Spleen (tissue), 13 donors: ENCODE measurements at places on chromosomes 13 and 19.

GRCh38 chr13:42957881-42958280 lies 34.2 kb downstream of the EPSTI1 start:
- peaks cover 100% of the 10 kb centered on the region for H3K36me3 ChIP-seq
- H3K4me3 ChIP-seq = no peak overlapping the region
- no peaks in the 10 kb centered on the region for H3K4me1 ChIP-seq
- no peak for DNase-seq
- H3K27me3 ChIP-seq = no peaks in the 10 kb centered on the region

DNA sequence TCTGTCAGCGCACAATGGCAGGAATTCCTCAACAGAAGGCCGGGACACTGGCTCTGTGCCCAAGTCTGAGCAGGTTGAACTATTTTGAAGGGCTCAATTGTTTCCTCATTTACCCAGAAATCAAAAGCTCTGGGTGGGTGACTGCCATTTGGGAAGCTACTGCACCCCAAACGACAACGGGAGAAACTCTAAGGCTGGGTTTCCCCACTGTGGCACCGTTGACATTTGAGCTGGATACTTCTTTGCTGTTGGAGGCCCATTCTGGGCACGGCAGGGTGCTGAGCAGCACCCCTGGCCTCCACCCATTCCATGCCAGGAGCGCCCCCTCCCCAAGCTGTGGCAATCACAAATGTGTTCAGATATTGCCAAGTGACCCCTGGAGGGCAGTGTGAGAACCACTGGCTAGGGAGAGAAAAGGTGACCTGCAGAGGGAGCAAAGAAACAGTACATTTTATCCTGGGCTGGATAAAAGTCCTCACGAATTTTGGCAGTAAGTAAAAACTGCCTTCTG lies 62.5 kb downstream of the RFX2 start:
- H3K4me3 ChIP-seq = no peak overlapping the region
- no peaks in the 10 kb centered on the region for H3K27me3 ChIP-seq
- H3K36me3 ChIP-seq = no peaks in the 10 kb centered on the region
- no peak overlapping the region for H3K27ac ChIP-seq
- DNase-seq = no peak

- H3K36me3 ChIP-seq = no peaks in the 10 kb centered on the region
- H3K27ac ChIP-seq = no peak overlapping the region
- peak overlapping the region; percentile 44 for H3K4me3 ChIP-seq
- DNase-seq = no peak
Measured at GRCh38 chr19:1237027-1237659, 662 bp downstream of the CBARP start.

DNA sequence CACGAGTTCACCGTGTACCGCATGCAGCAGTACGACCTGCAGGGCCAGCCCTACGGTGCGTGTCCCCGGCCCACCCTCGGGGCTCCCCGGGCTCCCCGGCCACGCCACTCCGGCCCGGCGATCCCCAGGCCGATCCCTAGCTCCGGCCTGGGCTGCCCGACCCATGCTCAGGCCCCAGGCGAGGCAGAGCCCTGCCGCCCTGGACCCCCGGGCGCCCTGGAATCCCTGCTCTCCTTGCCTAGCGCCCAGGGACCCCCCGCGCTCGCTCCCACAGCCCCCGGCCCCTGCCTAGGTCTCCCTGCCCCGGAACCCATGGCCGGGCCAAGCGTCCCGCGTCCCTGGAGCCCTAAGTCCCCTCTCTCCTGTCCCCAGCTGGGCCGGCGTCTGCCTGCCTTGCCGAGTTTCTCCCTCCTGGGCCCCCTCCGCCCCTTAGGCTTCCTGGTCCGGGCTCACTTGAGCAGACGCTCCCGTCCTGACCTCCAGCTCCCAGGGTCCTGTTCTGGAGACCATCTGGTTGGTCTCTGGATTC lies 494 bp downstream of the NCLN start:
- H3K4me3 ChIP-seq = peak overlapping the region; percentile 67
- peaks cover 85% of the 10 kb centered on the region for H3K4me1 ChIP-seq
- DNase-seq = peak; percentile 92
- H3K27me3 ChIP-seq = no peaks in the 10 kb centered on the region
- peak overlapping the region; percentile 75 for H3K27ac ChIP-seq

- H3K27me3 ChIP-seq = no peaks in the 10 kb centered on the region
- peaks cover 22% of the 10 kb centered on the region for H3K4me1 ChIP-seq
- H3K36me3 ChIP-seq = peaks cover 41% of the 10 kb centered on the region
- DNase-seq = no peak
- H3K27ac ChIP-seq = no peak overlapping the region
- no peak overlapping the region for H3K4me3 ChIP-seq
Measured at GRCh38 chr13:98916403-98916802, 61.5 kb downstream of the DOCK9 start.

GRCh38 chr13:74101436-74101835 lies 32.8 kb downstream of the KLF12 start:
- H3K27ac ChIP-seq = no peak overlapping the region
- no peak overlapping the region for H3K4me3 ChIP-seq
- H3K27me3 ChIP-seq = no peaks in the 10 kb centered on the region
- H3K4me1 ChIP-seq = no peaks in the 10 kb centered on the region
- H3K36me3 ChIP-seq = no peaks in the 10 kb centered on the region

DNA sequence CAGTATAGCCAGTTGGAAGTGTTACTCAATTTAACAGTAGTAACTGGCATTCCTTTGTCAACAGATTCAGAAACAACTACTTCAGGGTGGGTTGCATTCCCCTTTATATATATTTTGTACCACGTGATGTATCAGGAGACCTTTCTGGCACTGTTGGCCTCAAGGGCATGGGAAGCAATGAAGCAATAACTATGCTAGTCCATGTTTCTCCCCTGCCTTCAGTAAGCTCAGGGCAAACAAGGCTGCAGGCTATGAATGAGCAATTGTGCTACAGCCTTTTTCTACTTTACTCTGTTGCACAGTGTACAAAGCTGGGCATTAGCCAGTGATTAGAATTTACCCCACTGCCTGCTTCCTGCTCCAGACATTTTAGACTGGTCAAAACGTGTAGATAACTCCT lies 348.8 kb downstream of the GPC5 start:
- H3K27ac ChIP-seq = no peak overlapping the region
- H3K36me3 ChIP-seq = no peaks in the 10 kb centered on the region
- DNase-seq = no peak
- H3K27me3 ChIP-seq = no peaks in the 10 kb centered on the region
- no peaks in the 10 kb centered on the region for H3K4me1 ChIP-seq

DNA sequence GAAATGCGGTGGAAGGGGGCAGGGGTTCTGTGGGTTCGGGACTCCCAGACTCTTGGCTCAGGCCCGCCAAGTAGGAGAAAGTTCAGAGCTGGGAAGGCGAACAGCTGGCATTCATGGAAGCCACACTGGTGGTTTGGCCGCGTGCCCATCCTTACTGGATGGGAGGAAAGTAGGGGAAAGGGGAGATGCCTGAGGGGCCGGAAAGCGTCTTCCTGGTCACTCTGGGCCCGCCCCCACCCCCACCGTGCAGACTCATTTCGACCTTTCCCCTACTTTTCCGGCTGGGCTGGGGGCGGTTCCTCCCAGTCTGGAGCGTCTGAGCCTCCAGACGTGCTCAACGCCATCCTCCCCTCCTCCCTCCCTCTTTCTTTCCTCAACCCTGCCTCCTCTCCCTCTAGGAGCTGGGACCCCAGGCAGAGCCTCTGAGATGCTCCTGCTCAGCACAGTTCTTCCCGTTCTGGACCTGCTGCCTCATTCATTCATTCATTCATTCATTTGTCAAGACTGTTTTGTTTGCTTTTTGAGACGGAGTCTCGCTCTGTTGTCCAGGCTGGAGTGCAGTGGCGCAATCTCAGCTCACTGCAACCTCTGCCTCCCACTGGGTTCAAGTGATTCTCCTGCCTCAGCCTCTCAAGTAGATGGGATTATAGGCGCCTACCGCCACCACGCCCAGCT lies 3.5 kb downstream of the ANGPTL4 start:
- DNase-seq = peak; percentile 78
- peaks cover 91% of the 10 kb centered on the region for H3K4me1 ChIP-seq
- H3K27ac ChIP-seq = no peak overlapping the region
- peaks cover 21% of the 10 kb centered on the region for H3K27me3 ChIP-seq
- H3K36me3 ChIP-seq = peaks cover 2% of the 10 kb centered on the region

DNA sequence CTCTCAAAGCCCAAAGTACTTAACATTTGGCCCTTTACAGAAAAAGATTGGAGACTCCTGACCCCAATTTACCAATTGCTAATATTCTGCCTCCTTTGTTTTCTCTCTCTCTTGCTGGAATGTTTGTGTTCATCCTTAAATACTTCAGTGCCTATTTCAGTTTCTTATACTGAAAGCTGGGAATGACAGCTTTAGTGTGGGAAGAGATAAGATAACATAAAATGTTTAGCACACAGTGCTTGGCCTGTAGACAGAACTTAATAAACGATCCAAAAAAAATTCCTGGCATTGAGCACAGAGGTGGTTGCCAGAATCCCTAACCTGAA lies 3.0 kb upstream of the PLEKHF1 start:
- H3K27ac ChIP-seq = no peak overlapping the region
- no peaks in the 10 kb centered on the region for H3K36me3 ChIP-seq
- H3K27me3 ChIP-seq = no peaks in the 10 kb centered on the region
- no peak for DNase-seq

GRCh38 chr13:21061029-21061763 lies at the start of gene LATS2:
TSS of gene LATS2 (minus strand) at chr13:21061586. CDS start at chr13:21046026, 15,560 bp downstream.
- no peaks in the 10 kb centered on the region for H3K36me3 ChIP-seq
- H3K27ac ChIP-seq = peak within 1 kb of the TSS; percentile 99
- H3K4me3 ChIP-seq = peak within 1 kb of the TSS; percentile 88
- H3K4me1 ChIP-seq = peaks cover 26% of the 10 kb centered on the region
- H3K27me3 ChIP-seq = no peaks in the 10 kb centered on the region

GRCh38 chr13:40706439-40706838 lies 40.0 kb upstream of the FOXO1 start:
- no peaks in the 10 kb centered on the region for H3K4me1 ChIP-seq
- H3K27ac ChIP-seq = no peak overlapping the region
- no peaks in the 10 kb centered on the region for H3K27me3 ChIP-seq
- no peak for DNase-seq

DNA sequence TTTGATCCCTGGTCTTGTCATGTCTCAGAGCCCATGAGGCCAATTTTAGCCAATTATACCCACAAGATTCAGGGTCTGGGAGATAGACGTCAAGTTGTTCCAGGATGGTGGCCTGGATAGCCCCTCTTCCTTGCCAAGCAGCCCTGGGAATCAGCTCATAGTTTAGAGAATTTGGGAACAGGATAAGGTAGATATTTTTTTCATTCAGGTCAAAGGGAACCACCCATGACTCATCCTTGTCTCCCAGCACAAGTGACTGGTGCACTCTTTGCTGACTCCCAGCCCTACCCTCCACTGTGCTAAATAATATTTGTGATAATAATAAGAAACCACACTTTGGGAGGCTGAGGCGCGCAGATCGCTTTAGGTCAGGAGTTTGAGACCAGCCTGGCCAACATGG lies 17.1 kb upstream of the S1PR4 start:
- H3K36me3 ChIP-seq = no peaks in the 10 kb centered on the region
- no peak overlapping the region for H3K27ac ChIP-seq
- DNase-seq = no peak

- no peak overlapping the region for H3K4me3 ChIP-seq
- no peaks in the 10 kb centered on the region for H3K27me3 ChIP-seq
- no peaks in the 10 kb centered on the region for H3K36me3 ChIP-seq
Measured at GRCh38 chr19:8654591-8655339, 24.3 kb downstream of the NFILZ start.

- no peak overlapping the region for H3K4me3 ChIP-seq
- H3K4me1 ChIP-seq = no peaks in the 10 kb centered on the region
- no peaks in the 10 kb centered on the region for H3K36me3 ChIP-seq
Measured at GRCh38 chr13:31699650-31700049, 39.7 kb upstream of the RXFP2 start.

DNA sequence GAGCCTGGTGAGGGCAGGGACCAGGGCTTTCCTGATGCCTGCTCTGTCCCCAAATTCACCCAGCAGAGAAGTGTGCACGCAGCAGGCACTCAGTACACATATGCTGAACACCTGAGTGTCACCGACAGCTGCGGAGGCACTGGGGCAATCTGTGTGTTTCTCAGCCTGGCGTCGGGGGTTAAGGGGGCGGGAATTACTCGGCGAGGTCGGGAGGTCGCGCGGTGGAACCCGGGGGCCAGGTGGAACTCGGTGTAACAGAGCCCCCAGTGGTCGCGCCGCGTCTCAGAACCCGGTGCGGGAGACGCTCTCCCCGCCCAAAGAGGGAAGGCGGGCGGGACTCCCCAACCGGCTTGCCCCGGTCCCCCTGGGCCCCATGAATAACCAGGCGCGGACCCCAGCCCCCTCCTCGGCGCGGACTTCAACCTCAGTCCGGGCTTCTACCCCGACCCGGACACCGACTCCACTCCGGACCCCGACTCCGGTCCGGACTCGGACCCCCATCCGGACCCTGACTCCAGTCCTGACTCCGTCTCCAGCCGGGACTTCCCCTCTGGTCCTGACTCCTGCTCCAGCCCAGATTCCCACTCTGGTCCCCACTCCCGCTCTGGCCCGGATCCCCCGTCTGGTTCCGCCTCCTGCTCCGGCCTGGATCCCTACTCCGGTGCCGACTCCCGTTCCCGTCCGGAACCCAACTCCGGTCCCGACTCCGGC lies at the start of gene SELENOV:
Gene SELENOV, plus strand, starts transcription at position 300 of the 711 bp plus-strand sequence. Its CDS starts 74 bp downstream, at position 374.
- no peak within 1 kb of the TSS for H3K27ac ChIP-seq
- peak within 1 kb of the TSS; percentile 21 for H3K4me3 ChIP-seq
- H3K36me3 ChIP-seq = no peaks in the 10 kb centered on the region
- peaks cover 20% of the 10 kb centered on the region for H3K4me1 ChIP-seq

- peak overlapping the region; percentile 94 for H3K27ac ChIP-seq
- H3K4me1 ChIP-seq = peaks cover 88% of the 10 kb centered on the region
- DNase-seq = peak; percentile 94
- H3K27me3 ChIP-seq = no peaks in the 10 kb centered on the region
Measured at GRCh38 chr19:42198676-42199439, 18.6 kb downstream of the DEDD2 start.

DNA sequence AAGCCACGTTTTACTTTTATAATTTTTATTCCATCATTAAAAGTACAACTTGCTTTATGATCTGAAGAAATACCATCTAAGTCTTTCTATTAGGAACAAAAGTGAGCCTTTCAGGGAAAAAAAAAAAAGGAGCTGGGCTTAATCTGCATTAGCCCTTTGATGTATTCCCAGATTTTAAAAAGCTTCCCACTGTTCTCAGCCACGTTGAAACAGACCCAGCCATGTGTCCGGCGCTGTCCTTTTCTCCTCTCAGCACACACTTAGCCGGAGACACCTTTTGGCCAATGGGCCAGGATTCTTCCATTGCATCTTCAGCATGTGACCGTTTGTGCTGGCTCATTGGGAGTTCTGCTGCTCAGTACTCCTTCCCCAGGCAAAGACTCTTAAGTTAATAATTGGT lies 105.5 kb downstream of the GGACT start:
- H3K4me1 ChIP-seq = peaks cover 14% of the 10 kb centered on the region
- H3K27ac ChIP-seq = no peak overlapping the region
- no peaks in the 10 kb centered on the region for H3K27me3 ChIP-seq
- no peak overlapping the region for H3K4me3 ChIP-seq
